Astrocyte (in vitro differentiated cells and primary cell): ENCODE measurements at places on chromosomes 6 and 20. TPM values are rescaled to one million over a fixed set of nuclear protein-coding genes. Genes with fewer than 3 reads are reported as not detected.

MCCD1 gene
- not detected in 2 replicates for total RNA-seq

UNC93A gene
- total RNA-seq = not detected in 2 replicates

- DNase-seq = no peak
Observed at GRCh38 chr6:158793432-158793831, 25.7 kb downstream of the EZR start.

MDFI gene
- 144 and 167 TPM in 2 replicates for total RNA-seq

- no peak for DNase-seq
Observed at GRCh38 chr20:64219202-64219601, 36.3 kb upstream of the PCMTD2 start.

DNA sequence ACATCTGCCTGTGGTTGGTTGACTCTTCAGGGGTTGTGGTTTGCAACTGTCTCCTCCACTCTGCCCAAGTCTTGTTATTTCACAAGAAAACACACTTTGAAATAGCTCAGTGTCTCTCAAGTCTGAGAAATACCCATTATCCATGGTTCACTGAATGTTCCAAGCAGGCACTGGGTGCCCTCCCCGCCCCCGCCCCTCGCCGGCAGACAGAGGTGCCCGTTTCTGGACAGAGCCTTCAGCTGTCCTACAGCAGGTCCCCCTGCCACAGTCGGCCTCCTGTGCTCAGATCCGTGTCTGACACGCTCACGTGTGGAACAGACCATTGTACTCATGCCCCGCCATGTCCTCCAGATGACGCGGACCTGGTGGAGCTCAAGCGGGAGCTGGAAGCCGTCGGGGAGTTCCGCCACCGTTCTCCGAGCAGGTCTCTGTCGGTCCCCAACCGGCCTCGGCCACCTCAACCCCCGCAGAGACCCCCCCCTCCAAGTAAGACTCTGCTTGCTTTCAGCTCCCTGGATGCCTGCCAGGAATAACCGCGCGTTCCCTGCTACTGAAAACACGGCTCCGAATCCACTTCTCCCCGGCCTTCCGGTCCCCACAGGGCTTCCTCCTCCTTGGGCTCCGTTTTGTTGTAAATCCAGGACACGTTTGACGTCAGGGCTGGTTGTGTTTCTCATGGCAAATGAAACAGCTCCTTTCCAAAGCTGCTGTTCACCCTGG is 81.4 kb downstream of the SERAC1 start:
- peak; percentile 64 for DNase-seq

GRCh38 chr20:3168829-3169590 is 4.3 kb downstream of the LZTS3 start:
- DNase-seq = no peak

- peak; percentile 47 for DNase-seq
Observed at GRCh38 chr20:48657426-48658197, 170.2 kb downstream of the PREX1 start.

DOK5 gene
- 0.82 and 1.2 TPM in 2 replicates for total RNA-seq

DNA sequence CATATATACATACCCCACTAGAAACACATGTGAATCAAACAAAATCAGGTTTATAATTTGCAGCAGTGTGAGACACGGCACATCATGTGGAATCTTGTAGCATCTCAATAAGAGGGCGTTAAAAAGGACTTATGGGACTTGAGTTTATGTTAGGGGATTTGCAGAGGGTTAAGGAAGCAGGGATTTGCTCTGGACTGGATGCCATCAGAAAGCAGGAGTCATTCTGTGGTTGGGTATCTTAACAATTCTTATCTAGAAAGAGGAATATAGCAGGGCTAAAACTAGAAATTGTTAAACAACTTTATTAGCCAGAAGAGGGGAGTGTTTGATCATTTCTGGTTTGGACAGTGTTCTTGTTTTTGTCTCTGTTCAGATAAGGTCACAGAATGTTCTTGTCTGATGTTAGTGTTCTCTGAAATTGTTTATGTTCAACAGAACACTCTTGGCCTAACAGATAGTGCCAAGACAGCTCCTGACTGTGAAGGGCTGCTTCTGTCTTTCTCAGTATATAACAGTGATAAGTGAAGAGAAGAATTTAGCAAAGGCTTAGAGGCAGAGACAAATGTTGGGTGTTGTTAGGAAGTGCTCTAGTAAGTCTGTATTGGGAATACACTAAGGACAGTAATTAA is 39.2 kb downstream of the LIN28B start:
- peak; percentile 11 for DNase-seq

- no peak for DNase-seq
Observed at GRCh38 chr20:62601714-62602113, 40.6 kb upstream of the SLCO4A1 start.

DNA sequence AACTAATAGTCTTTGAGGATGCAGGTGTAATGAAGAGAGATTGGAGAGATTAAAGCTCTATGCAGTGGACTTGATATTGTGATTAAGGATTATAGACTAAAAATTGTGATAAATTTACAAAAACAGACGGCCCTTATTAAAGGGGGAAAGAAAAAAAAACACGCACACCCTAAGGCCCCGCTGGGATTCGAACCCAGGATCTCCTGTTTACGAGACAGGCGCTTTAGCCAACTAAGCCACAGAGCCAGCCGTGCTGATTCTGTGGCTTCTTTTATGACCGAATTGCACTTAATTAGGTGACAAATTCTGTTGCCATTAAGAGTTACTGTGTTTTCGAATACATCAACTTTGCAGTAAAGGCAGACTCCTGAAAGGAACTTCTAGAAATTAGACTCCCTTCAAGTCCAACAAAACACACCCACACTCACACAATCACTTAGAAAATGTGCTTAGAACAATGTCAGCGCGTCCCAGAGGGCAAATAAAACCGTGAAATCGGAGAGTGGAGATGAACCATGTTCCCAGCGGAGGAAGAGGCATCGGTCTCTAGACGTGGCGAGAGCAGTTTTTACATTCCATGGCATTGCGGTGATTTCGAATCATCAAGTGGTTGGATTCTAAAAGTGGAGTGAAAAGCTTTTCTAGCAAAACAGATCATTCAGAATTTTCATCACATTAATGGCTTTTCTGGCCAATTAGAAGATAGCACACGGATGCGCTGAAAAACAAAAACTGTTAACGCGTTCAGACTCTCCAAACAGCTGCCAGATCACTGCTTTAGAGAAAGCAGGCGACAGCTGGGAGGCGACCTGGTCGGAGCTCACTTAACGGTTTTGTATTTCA is 122.6 kb downstream of the GPX5 start:
- peak; percentile 57 for DNase-seq
